ENCODE measurements at places on chromosomes 7 and 10.

- DNase-seq: no peak
Measured at GRCh38 chr10:100934084-100934659, 21.4 kb downstream of the SLF2 start.

DNA sequence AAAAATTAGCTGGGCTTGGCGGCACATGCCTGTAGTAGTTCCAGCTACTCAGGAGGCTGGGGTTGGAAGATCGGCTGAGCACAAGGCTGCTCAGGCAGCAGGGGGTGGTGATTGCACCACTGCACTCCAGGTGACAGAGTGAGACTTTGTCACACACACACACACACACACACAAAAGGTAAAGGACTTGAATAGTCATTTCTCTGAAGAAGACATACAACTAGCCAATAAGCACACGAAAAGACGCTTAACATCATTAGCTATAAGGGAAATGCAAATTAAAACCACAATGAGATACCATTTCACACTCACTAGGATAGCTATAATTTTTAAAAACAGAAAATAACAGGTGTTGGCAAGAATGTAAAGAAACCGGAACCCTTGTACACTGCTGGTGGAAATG is 48.6 kb downstream of the HIP1 start:
- no peak for DNase-seq

DNA sequence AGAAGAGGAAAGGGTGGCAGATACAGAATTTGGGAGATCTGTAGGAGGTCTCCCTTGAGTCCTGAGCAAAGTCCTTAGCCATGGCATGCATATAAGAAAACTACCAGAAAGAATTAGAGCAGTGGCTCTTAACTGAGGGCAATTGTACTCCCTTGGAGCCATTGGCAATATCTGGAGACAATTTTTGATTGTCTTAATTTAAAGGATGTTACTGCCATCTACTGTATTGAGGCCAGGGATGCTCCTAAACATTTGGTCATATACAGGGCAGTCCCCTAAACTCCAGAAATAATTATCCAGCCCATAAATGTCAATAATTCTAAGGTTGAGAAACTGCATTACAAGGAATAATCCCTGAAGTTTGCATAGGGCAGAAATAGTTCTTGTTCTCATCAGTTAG is 136.4 kb upstream of the ODAD2 start:
- DNase-seq: no peak

GRCh38 chr10:79320316-79320715 is 27.0 kb upstream of the PPIF start:
- DNase-seq: no peak

- no peak for DNase-seq
Measured at GRCh38 chr10:35971397-35971796, 329.3 kb upstream of the FZD8 start.

DNA sequence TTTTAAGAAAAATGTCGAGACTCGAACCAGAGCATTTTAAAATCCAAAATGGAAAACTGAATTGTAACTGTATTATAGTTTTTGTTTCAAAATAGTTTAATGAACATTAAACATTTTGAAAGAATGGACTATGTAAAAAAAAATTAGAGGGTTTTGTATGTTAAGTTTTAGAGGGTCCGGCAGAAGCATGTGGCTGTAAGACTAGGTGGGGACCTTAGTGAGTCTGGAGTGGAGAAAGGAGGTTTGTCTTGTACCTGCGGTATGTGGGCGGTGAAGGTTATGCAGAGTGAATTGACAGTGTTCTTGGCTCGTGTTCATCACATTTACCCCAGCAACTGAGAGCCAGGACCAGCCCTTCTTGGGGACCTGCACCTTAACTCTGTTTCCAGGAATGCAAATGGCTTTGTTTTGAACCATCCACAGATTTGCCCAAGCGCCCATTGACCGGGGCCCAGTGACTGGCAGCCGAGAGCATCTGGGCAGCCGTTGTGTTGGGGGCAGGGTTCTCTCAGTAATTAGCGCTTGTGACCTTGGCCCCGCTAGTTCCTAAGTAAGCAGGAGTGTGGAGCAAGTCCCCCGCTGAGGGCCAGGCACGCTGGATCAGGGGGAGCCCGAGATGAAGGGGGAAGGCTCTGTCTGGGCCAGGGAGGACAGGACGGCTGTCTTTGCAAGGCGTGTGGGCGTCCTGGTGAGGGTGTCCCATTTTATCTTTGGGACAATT is 1.4 kb upstream of the KLF6 start:
- no peak for DNase-seq

- no peak for DNase-seq
Measured at GRCh38 chr7:101725921-101726320, 91.5 kb upstream of the CUX1 start.

GRCh38 chr7:28473571-28474281 is 61.4 kb downstream of the CREB5 start:
- no peak for DNase-seq

GRCh38 chr7:41696323-41696916 is 6.5 kb downstream of the INHBA start:
- DNase-seq: no peak

- no peak for DNase-seq
Measured at GRCh38 chr10:43698156-43698555, 49.5 kb upstream of the ZNF32 start.

- DNase-seq: no peak
Measured at GRCh38 chr7:106968160-106968559, 76.3 kb upstream of the PRKAR2B start.

- no peak for DNase-seq
Measured at GRCh38 chr7:4100148-4100547, 581.9 kb upstream of the FOXK1 start.

DNA sequence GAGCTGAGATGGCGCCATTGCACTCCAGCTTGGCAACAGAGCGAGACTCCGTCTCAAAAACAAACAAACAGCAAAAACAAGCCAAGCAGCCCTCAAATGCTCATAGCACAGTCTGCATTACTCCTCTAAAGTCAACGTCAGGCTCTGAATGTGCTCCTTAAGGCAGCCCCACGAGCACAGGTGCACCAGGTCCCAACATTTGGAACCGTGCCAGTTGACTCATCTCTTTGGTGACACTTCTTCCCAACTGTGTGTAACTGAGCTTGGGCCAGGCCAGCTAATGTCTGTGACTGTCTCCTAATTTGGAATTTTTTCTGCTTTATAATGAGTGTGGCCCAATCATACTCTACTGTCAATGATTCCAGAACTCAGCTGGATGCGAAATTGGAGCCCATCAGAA is 66.3 kb upstream of the EFCAB10 start:
- no peak for DNase-seq

DNA sequence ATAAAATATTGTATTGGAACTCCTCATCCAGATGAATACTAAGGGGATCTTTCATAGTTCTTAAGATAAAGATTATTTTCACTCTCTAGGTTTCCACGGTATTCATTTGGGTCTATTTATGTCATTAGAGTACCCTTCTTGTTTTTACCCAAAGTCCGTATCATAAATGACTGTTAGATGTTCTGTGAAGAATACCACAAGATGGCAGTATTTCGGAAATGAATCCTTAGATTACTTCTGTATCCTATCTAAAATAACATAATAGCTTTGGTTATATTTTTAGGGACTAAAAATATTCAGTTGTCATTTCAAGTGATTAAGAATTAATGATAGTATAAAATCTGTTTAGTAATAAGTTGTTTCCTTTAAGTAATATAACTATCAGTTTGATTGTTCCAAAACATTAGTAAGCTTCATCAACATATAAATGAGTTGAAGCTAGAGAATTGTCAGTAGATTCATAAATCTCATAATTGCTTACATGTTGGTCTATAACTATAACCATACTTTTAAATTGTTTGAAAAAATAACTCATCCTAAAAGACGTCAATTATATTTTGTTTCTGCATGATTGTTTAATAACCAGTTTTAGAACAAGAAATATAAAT is 337.5 kb upstream of the KCND2 start:
- DNase-seq: no peak

DNA sequence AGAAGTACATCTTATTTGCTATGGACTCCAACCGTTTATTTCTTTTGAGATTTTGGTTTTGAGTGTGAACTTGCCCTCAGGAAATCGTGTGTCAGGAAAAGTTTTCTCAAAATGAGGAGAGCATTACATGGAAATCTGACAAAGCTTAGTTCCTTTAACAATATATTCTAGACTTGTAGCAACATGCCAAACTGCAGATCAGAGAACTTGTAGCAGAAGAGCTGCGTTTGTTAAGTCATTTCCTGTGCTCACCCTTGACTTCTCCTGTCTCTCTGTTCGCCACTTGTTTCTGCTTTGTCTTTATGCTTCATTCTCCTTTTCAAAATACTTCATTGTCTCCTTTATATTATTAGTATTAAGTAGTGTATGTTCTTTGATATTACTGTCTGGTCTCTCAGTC is 116.6 kb upstream of the FOXP2 start:
- no peak for DNase-seq

- no peak for DNase-seq
Measured at GRCh38 chr7:70986297-70986696, 145.6 kb upstream of the GALNT17 start.

DNA sequence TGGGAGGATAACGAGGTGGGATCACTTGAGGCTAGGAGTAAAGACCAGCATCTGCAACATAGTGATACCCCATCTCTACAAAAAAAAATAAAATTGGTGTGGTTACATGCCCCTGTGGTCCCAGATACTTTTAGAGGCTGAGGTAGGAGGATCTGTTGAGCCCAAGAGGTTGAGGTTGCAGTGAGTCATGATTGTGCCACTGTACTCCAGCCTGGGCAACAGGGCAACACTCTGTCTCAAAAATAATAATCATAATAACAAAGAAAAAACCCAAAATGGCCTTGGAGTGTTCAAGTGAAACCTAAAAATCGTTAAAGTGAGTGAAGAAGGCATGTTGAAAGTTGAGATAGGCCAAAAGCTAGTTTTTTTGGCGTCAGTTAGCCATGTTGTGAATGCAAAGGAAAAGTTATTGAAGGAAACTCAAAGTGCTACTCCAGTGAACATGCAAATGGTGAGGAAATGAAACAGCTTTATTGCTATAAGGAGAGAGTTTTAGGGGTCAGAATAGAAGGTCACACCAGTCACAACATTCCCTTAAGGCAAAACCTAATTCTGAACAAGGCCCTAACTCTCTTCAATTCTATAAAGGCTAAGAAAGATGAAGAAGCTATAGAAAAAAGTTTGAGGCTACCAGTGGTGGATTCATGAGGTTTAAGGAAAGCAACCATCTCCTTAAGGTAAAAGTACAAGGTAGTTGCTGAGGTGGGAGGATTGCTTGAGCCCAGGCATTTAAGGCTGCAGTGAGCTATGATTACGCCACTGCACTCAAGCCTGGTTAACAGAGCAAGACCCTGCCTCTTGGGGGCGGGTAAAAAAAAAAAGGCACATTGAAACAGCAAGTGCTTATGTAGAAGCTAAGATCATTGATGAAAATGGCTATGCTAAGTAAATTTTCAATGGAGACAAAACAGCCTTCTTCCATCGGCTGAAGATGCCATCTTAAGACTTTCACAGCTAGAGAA is 45.4 kb upstream of the STOX1 start:
- no peak for DNase-seq

DNA sequence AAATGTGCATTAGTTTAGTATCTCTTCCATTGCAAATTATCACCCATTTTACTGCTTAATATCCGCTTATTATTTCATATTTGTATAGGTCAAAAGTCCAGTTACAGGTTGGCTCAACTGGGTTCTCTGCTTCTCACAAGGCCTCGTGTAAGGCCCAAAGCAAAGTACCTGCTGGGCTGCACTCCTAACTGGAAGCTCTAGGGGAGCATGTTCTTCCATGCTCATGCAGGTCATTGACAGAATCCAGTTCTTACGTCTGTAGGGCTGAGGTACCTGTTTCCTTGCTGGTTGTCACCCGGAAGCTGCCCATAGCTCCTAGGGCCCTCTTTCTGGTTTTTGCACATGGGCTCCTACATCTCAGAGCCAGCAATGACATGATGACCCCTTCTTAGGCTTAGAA is 79.6 kb downstream of the RAPGEF5 start:
- DNase-seq: no peak

DNA sequence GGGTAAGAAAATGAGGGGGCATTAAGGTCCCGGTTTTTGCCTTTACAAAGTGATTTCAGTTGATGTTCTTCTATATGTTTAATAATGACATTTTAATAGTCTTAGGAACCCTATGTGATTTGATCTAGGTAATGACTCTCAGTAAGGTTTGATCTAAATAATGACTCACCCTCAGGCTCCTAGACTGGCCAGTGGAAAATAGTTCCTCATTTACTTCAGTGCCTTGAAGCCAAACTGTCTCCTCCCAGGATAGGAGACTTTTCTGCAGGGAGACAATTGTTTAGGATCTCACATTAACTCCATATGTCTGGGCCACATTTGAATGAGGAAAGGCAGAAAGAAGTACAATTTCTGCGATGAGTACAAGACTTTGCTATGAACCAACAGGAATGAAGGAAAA is 1331.9 kb downstream of the XPNPEP1 start:
- DNase-seq: no peak

DNA sequence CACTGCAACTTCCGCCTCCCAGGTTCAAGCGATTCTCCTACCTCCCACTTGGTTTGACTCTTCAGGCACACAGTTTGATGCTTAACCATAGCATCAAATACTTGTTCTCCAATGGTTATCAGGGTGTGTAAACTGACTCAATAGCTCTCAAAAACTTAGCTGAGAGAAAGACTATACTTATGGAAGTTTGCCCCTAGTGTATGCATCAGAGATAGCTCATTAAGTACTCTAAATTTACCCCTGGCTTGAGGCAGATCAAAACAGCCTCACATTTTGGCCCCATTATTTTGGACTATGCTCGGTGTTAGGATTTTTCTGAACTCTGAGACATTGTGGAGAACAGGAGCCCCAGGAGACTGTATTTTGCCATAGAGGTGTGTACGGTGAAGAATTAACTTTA is 40.8 kb upstream of the SLC35B4 start:
- no peak for DNase-seq

DNA sequence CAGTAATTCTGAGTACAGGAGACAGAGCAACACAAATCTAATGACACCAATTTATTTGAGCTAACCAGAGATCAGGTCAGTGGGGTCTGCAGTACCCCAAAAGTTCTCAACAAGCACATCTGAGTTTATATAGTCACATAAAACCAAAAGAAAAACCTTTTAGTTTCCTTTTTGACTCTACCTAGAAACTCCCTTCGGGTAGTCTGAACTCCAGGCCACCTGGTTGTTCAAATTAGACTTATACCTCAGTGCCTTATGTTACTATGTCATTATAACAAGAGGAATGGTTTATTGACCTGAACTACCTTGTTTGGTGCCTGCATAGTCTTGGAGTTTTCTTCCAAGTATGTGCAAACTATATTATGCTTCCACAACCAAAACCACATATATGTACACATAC is 14.6 kb downstream of the ZCWPW1 start:
- DNase-seq: no peak

GRCh38 chr10:109835257-109835656 is 88.1 kb downstream of the XPNPEP1 start:
- DNase-seq: no peak

GRCh38 chr10:71727738-71728737 is 8.5 kb upstream of the C10orf105 start:
- peak; percentile 58 for DNase-seq

DNA sequence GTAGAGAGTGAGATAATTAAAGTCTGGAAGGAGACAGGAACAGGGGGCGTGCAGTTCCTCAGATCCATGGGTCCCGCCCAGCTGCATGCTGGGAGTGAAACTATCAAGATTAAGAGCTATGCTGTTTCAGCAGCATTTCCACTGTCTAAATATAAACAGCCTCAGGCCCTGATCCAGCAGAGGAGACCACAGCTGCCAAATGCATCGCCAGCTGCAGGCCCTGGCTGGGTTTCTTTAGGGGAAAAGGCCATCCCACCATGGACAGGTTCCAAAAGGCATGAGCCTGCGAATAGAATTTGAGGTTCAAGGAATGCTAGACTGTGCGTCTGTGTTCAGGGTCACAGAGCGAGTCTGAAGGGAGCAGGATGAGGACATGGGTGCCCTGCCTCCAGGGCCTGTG is 411.4 kb downstream of the PAXIP1 start:
- no peak for DNase-seq
